ENCODE measurements at places on chromosomes 2 and 18. TPM values are rescaled to one million over a fixed set of nuclear protein-coding genes. Genes with fewer than 3 reads are reported as not detected.

The CD28 gene
- total RNA-seq = 175 TPM

The TACR1 gene
- total RNA-seq = not detected

The RAB6C gene
- not detected for total RNA-seq

DNA sequence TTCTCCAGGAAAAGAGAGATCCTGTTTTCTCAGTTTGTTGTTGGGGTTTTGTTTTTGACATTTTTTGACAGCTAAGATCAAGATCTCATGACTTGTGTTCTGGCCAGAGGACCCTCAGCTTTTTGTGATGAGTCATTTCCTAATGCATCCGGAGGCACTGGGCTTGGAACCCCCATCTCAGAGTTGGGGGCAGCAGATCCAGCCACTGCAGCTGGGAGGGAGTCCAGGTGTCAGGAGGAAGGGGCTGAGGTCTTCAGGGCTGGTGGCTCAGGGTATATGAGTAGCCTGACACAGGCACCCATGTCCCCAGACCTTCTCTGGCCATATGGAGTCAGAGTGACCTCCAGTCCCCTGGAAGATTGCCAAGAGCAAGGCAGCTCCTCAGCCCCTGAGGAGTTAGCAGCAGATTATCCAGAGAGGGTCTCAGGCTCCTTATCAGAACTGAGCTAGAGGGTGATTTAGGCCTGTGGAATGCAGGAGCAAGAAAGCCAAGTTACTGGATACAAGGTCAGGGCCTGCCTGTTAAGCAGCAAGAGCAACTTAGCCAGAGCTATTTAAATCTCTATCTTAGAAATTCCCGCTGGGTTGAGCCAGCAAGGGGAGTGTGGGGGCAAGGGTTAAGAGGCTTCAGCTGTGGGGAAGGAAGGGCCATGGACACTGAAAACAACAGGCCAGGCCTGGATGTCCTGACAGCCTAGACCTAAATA lies 62.4 kb downstream of the TANC1 start:
- H3K4me1 ChIP-seq = no peaks in the 10 kb centered on the region
- H3K4me3 ChIP-seq = no peak overlapping the region
- no peaks in the 10 kb centered on the region for H3K36me3 ChIP-seq
- no peak for DNase-seq

- no peaks in the 10 kb centered on the region for H3K36me3 ChIP-seq
- no peak overlapping the region for H3K4me3 ChIP-seq
- no peak overlapping the region for H3K27ac ChIP-seq
- DNase-seq = no peak
Observed at GRCh38 chr2:199259671-199260070, 198.1 kb downstream of the SATB2 start.

Measured in activated CD4-positive, alpha-beta T cell treated with anti-CD3 and anti-CD28 coated beads for 36 hours (primary cell).